ENCODE measurements at places on chromosomes 11 and 22. TPM values are rescaled to one million over a fixed set of nuclear protein-coding genes. Genes with fewer than 3 reads are reported as not detected.

DNA sequence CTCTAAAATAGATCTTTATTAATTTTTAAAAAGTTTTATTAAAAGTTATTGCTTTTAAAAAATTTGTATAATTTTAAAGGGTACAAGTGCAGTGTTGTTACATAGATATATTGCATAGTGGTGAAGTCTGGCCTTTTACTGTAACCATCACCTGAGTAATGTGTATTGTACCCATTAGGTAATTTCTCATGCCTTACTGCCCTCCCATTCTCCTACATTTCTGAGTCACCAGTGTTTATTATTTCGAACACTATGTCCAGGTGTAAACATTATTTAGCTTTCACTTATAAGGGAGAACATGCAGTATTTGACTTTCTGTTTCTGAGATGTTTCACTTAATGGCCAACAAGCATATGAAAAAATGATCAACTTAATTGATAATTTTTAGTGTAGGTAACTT is 2.3 kb downstream of the OR51G1 start:
- no peak for DNase-seq
- H3K4me3 ChIP-seq: no peak overlapping the region
- no peaks in the 10 kb centered on the region for H3K27me3 ChIP-seq
- no peaks in the 10 kb centered on the region for H3K4me1 ChIP-seq

- no peak overlapping the region for H3K4me3 ChIP-seq
- no peaks in the 10 kb centered on the region for H3K36me3 ChIP-seq
- no peak overlapping the region for H3K27ac ChIP-seq
Measured at GRCh38 chr11:118636569-118637290, 29.3 kb downstream of the PHLDB1 start.

- H3K27me3 ChIP-seq: no peaks in the 10 kb centered on the region
- no peak overlapping the region for H3K4me3 ChIP-seq
- no peak for DNase-seq
- no peak overlapping the region for H3K27ac ChIP-seq
- peaks cover 2% of the 10 kb centered on the region for H3K36me3 ChIP-seq
Measured at GRCh38 chr11:70297341-70297740, 26.9 kb downstream of the PPFIA1 start.

DNA sequence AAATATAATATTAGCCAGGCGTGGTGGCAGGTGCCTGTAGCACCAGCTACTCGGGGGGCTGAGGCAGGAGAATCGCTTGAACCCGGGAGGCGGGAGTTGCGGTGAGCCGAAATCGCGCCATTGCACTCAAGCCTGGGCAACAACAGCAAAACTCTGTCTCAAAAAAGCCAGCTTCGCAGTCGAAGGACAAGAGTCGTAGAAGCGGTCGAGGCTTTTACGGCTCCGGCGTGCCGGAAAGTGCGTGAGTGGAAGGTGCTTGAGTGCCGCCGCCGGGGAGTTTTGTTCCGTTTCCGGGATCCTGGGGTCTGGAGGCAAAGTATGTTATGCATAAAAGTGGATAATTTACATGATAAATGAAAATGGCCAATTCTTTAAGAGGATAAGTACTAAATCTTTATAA is 43.6 kb downstream of the SYN3 start:
- H3K27me3 ChIP-seq: peaks cover 2% of the 10 kb centered on the region
- H3K4me1 ChIP-seq: no peaks in the 10 kb centered on the region
- DNase-seq: peak; percentile 68

DNA sequence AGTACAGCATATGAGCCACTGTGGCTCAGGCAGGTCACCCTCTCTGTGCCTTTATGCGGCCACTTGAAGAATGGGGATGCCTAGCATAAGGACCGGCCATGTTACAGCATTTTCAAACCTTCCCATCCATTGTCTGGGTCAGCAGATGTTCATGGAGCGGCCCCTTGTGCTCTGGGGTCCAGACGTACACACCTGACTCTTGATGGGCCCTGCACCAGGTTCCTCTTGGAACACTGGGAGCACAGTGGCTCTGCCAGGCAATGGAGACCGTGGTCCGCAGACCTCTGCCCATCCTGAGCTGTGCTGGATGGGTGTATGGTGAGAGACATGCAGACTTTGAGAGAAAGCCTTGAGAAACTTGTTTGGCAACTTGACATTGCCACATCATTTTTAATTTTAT is 9.8 kb downstream of the PRDM11 start:
- peaks cover 4% of the 10 kb centered on the region for H3K4me1 ChIP-seq
- H3K27me3 ChIP-seq: no peaks in the 10 kb centered on the region
- H3K4me3 ChIP-seq: no peak overlapping the region

- no peak overlapping the region for H3K27ac ChIP-seq
- H3K27me3 ChIP-seq: no peaks in the 10 kb centered on the region
- no peak for DNase-seq
Measured at GRCh38 chr11:15113381-15113780, 1.3 kb upstream of the INSC start.

DNA sequence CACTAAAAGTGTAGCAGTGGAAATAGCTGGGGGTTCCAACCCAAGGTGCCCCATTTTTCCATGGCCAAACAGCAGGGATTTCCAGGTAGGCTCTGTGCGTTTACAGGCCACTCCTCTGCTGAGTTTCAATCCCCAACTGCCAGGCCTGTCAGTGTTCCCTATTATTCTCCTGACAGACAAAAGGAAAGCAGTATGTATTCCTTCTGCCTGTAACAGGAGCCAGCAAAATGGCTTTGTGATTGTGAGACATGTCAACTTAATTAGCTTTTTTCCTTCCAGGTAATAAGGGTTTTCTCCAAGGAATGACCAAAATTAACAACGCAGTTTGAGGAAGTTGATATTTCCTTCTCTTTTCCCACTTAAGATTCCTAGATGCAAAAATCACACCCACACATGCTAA is 277.1 kb upstream of the MPPED2 start:
- no peaks in the 10 kb centered on the region for H3K27me3 ChIP-seq
- no peak overlapping the region for H3K4me3 ChIP-seq
- no peak overlapping the region for H3K27ac ChIP-seq
- no peaks in the 10 kb centered on the region for H3K4me1 ChIP-seq

DNA sequence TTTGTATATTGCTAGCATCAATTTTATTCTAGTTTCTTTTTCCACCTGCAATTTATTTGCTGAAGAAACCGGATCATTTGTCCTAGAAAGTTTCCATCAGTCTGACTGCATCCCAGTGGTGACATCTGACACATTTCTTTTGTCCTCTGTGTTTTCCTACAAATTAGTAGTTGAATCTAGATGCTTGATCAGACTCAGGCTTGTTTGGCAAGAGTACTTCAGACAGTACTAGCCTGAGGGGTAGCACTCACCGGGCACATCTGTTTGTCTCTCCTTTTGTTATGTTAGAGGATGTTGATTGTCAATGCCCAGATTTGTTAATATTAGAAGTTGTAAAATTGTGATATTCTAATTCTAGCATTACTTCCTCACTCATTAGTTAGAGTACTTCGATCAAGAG is 204.8 kb downstream of the SWAP70 start:
- no peak for DNase-seq
- H3K27me3 ChIP-seq: no peaks in the 10 kb centered on the region
- no peak overlapping the region for H3K4me3 ChIP-seq
- H3K27ac ChIP-seq: no peak overlapping the region
- no peaks in the 10 kb centered on the region for H3K36me3 ChIP-seq

GRCh38 chr11:10920875-10921274 is 63.0 kb upstream of the ZBED5 start:
- no peak for DNase-seq
- H3K27ac ChIP-seq: no peak overlapping the region
- H3K36me3 ChIP-seq: no peaks in the 10 kb centered on the region
- no peaks in the 10 kb centered on the region for H3K4me1 ChIP-seq
- no peak overlapping the region for H3K4me3 ChIP-seq

GRCh38 chr11:57787920-57788702 is 26.5 kb downstream of the CTNND1 start:
- no peak overlapping the region for H3K4me3 ChIP-seq
- no peak overlapping the region for H3K27ac ChIP-seq
- DNase-seq: peak; percentile 76
- H3K36me3 ChIP-seq: no peaks in the 10 kb centered on the region
- peaks cover 5% of the 10 kb centered on the region for H3K4me1 ChIP-seq

DNA sequence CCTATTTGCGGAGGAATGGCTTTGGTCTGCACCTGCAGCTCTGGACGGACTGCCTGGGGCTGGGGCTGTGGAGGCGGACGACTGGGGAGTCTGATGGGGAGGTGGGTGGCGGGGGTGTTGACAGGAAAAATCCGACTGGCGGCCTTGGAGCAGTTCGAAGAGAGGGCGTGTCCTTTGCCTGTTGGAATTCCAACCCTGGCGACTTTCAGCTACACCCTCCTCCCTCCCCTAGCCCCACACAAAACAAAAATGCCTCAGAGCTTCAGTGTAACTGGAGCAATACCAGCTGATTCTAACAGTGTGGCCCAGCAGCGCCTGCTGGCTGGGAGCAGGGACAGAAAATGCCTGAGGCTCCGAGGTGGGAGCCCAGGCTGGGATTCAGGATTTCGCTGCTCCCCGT is 85.4 kb downstream of the ATXN10 start:
- DNase-seq: no peak
- H3K27me3 ChIP-seq: no peaks in the 10 kb centered on the region
- no peak overlapping the region for H3K4me3 ChIP-seq
- H3K27ac ChIP-seq: peak overlapping the region; percentile 69

- no peak for DNase-seq
- no peak overlapping the region for H3K27ac ChIP-seq
- H3K27me3 ChIP-seq: no peaks in the 10 kb centered on the region
- no peak overlapping the region for H3K4me3 ChIP-seq
Measured at GRCh38 chr22:50516068-50516467, 8.0 kb downstream of the NCAPH2 start.

- no peak overlapping the region for H3K4me3 ChIP-seq
- peaks cover 2% of the 10 kb centered on the region for H3K36me3 ChIP-seq
- no peaks in the 10 kb centered on the region for H3K27me3 ChIP-seq
- DNase-seq: no peak
- H3K27ac ChIP-seq: no peak overlapping the region
Measured at GRCh38 chr22:35343664-35344550, 37.0 kb upstream of the HMOX1 start.

DNA sequence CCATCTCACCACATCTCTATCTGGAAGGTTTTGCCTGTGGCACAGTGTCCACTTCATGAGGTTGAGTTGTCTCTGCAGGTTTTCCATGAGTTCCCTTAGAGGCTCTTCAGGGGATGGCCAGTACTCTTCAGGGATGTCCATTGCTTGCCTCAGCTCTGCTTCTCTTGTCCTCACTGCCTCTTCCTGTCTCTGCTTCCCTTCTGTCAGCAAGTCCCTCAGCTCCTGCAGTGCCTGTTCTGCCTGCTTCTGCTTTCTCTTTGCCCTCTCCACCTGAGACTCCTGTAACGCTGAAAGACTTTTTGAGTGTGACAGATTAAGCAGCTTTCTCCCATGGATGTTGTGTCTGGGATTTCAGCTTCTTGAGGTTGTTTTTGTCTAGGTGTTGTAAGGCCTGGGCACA is 38.2 kb upstream of the MRPL17 start:
- H3K36me3 ChIP-seq: no peaks in the 10 kb centered on the region
- no peaks in the 10 kb centered on the region for H3K27me3 ChIP-seq
- no peaks in the 10 kb centered on the region for H3K4me1 ChIP-seq
- H3K4me3 ChIP-seq: no peak overlapping the region

DNA sequence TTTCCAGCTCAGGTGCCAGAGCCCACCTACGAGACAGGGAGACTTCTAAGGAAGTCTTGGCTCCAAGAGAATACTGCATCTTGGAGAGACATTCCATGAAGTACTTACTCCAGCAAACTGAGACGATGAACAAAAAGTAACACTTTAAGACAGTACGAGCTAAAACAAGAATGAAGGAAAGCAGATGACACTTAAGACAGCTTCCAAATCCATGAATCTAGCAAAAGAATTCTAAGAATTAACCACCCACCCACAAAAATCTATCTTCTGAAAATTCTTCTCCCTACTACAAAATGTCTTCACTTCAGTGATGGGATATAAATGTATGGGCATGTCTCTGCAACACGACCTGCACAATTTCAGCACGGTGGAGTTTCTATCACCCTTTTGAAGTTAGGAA is 132.9 kb downstream of the C11orf58 start:
- no peaks in the 10 kb centered on the region for H3K4me1 ChIP-seq
- no peak overlapping the region for H3K4me3 ChIP-seq
- no peak for DNase-seq
- H3K27ac ChIP-seq: no peak overlapping the region

DNA sequence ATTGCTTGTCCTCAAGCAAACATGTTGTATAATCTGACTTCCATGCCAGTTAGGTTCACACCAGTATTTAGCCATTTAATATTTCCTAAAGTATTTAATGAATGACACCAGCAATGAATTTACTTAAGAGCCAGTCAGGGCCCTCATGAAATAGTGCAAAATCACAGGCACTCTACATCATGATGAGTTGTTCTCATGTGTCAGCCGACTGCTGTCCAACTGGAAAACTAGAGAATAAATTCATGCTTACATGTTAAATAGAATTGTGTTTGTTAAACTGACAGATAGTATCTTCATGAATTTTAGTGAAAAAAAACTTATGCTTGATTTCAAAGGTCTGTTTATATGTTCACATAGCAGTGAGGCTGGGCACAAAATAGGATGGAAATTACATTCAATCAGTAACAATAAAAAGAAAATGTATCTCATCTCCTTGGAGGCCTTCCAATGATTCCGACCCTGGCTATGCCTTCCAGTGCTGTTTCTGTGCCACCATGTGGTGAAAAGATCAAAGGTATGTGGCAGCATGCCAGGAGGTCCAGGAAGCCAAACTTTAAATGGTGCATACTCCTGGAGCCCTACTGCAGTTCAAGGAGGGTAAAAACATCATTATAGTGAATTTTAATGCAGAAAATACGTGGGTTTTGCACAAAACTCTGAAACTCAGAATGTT is 45.2 kb downstream of the CTSC start:
- no peak overlapping the region for H3K4me3 ChIP-seq
- H3K4me1 ChIP-seq: no peaks in the 10 kb centered on the region
- no peaks in the 10 kb centered on the region for H3K27me3 ChIP-seq
- H3K27ac ChIP-seq: no peak overlapping the region

GRCh38 chr11:95455228-95455970 is 224.4 kb upstream of the SESN3 start:
- no peak overlapping the region for H3K4me3 ChIP-seq
- no peaks in the 10 kb centered on the region for H3K4me1 ChIP-seq
- no peaks in the 10 kb centered on the region for H3K27me3 ChIP-seq

GRCh38 chr11:68839911-68840641 is 1.6 kb downstream of the CPT1A start:
- peak overlapping the region; percentile 70 for H3K4me3 ChIP-seq
- H3K36me3 ChIP-seq: no peaks in the 10 kb centered on the region
- no peaks in the 10 kb centered on the region for H3K27me3 ChIP-seq
- H3K27ac ChIP-seq: peak overlapping the region; percentile 62
- no peaks in the 10 kb centered on the region for H3K4me1 ChIP-seq

The APOL6 gene
- 12.4 TPM for total RNA-seq

The MRGPRX4 gene
- not detected for total RNA-seq

The PANX2 gene
- total RNA-seq: 1.2 TPM

The FAM111B gene
- 0.87 TPM for total RNA-seq

The DLG2 gene
- 19.4 TPM for total RNA-seq

The MOGAT2 gene
- total RNA-seq: not detected

All from aorta (tissue), 5 donors.